ENCODE measurements at places on chromosomes 3 and 15.

GRCh38 chr15:33022629-33023028 lies 171.9 kb downstream of the FMN1 start:
- peak; percentile 65 for DNase-seq

- DNase-seq: no peak
Observed at GRCh38 chr3:153853163-153853562, 268.0 kb upstream of the ARHGEF26 start.

DNA sequence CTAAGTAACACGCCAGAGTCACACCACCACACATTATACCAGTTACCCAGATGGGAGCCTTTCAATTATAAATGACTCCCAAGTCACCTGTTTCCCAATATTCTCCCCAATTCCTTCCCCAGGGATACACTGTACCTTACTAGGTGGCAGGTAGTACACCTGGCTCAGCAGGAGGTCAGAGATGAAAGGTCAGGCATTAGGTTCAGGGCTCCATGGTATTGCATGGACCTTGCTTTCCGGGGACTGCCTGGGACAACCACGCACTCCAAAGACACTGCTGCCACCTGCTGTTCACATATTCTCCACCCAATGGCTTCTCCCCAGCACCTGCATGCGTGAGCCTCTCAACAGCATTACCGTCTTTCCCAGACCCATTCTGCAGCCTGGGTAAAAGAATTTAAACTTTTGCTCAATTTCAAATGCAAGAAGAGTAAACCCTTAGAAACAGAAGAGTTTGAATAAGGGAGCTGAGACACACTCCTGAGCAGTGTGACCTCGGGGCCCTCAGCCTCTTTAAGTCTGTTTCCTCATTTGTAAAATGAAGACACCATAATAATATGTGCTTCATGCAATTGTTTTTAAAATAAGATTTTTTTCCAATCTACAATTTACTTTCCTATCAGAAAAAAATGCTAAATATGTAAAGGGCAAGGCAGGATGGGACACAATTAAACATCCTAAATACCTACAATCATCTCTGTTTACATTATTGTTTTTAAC lies 28.0 kb upstream of the LACTB start:
- peak; percentile 72 for DNase-seq

DNA sequence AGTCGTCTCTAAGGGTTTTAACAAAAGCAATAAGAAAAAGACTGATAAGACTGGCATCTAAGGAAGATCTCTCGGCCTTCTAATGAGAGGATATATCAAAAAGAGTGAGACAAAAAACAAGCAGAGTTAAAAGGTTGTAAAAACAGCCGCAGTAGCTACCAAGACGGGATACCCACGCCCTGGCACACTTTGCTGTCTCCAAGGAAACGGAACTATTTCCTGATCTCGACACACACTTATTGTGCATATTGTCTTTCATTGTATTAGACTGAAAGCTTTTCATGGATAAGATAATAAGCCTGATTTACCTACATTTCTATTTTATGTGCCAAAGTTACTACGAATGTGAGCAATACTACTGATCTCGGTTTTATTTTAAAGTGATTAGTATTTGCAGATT lies 161.5 kb upstream of the MCTP2 start:
- DNase-seq: no peak

DNA sequence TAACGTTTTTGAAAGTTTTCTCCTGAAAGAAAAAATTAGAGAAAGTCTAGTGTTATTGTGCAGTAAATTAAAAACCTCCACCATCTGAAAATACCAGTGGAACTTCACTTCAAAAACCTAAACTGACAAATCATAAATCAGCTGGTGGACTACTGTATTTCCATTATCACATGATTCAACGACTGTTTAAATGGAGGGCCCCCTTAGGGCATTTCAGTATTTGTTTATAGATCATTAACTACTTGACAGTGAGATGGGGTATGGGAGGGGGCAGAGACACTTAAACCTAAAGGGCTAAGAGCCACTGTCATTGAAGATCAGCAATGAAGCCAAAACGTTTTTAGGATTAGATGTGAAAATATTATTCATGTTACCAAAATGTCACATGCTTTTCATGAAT lies 8.8 kb upstream of the C15orf61 start:
- DNase-seq: no peak

- DNase-seq: no peak
Observed at GRCh38 chr15:50055750-50056157, 63.3 kb downstream of the ATP8B4 start.

DNA sequence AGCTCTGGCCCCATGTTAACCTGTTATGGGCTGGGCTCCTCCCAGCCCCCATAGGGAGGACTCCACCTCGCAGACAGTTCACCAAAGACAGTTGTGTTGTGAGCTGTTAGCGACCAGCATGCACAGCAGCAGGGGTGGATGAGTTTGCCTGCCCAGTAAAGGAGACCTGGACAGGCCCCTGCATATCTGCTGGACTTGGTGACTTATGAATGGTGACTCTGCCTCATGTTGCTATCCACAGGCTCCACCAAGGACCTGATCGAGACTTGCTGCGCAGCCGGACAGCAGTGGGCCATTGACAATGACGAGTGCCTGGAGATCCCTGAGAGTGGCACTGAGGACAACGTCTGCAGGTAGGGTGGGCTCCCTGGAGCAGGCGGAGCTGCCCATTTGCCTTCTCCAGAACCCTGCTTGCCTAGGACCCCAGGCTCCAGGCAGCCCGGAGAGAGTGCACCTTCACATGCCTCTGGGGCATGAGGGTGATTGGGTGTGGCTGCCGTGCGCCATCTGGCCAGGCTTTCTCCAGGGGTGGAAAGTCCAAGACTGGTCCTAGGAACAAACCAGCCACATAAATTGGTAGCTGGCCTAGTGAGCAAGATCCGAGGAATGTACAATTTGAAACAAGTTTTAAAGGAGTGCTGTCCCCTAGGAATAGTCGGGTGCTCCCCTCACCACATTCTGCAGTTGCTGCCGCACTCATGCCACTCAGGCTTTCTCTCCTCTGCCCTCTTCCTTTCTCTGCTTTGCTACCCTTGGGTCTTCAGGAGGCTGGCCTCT lies 59.1 kb downstream of the FBLN2 start:
- DNase-seq: no peak

DNA sequence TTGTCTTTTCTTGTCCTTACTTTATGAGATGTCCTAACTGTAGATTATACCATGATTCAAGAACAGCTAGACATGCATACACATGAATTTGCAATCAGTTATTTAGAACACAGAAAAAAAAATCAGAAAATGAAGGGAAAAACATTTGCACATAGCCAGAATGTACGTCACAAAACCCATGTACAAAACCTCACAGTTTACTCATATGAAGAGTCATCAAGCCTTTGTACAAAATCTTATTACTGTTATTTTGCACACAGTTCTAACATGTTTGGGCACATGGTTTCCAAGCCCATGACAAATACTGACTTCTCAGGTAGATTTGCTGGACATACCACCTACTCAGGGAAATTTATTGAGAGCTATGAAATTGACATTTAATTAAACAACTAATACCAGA lies 48.2 kb downstream of the MAP3K13 start:
- DNase-seq: no peak

DNA sequence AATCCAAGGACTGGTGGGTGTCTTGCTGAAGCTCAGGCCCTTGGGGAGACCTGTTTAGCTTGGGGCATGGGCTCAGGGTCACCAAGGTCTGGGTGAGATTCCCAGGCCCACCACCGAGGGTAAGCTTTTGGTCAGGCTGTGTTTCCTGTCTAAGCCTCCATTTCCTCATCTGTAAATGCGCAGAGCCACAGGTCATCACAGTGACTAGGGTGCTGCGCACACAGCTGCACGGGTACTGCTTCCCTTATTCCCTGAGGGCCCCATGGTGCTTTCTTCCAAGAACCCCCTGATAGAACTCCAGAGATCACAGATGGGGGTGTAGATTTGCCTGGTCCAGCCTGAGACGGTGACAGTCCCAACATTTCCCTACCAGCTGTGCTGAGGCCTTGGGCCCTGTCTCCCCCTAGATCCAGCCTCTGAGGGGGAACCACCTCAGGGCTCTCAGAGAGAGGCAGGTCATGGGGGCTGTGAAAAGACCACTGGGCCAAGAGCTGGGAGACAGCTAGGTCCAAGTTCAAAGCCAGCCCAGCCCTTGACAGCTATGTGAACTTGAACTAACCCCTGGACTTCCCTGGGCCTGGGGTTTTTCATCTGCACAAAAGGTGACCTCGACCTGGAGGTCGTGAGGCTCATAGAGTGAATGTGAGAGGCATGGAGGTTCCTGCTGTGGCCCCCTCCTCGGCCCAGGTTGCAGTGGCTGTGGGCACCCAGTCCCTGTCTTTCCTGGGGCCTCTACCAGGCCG lies 60.7 kb downstream of the SEMA3G start:
- DNase-seq: no peak

DNA sequence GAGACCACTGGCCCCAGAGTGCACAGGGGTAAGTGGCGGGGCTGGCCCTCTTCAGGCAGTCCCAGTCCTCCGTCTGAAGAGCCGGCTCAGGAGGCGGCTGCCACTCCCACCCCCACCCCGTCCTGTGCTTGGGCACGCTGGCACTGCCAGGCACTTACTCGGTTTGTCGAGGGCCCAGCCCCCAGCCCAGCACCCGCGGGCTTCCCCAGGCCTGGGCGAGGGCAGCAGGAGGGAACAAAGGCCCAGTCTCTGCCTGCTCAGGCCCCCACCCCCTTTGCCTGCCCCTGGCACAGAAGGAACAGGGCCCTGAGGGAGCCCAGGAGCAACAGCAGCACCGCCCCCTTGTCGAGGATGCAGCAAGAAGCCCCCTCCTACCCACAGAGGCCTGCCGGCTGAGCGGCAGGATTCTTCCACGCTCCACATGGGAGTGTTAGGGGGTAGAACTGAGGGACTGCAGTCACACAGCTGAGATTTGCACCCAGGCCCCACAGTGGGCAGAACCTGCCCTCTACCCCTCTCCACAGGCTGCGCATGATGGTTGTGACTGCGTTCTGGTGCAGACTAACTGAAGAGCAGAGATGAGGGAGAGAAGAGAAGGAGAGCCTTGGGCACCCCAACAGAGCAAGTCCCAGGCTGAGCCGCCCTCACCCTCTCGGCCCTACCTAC lies 8.9 kb downstream of the DUSP7 start:
- DNase-seq: peak; percentile 61

DNA sequence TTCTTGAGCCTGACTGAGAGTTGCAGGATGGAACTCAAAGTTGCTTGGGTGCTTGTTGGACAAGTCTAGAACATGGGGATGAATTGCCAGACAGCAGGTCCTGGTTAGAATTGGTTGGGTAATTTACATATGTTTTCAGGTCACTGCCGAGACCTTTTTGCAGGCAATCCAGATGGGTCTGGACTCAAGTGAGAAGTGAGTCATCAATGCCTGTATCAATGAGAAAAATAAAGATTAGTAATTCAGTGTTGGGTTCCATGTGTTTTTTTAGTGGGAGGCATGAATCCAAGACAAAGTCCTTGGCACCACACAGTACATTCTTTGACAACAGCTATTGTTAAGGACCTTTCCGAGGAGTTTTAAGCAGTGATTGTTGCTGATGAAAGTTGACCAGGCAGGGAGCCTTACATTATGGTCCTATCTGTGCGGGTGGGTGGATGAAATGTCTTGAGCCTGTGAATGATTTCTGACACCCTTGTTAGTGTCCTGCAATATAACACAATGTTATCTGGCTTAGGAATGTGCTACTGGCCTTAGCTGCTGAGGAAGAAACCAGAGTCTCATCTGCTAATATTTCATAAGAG lies 77.7 kb downstream of the CRYGS start:
- no peak for DNase-seq

GRCh38 chr3:134754768-134755559 lies 40.1 kb upstream of the EPHB1 start:
- peak; percentile 55 for DNase-seq

DNA sequence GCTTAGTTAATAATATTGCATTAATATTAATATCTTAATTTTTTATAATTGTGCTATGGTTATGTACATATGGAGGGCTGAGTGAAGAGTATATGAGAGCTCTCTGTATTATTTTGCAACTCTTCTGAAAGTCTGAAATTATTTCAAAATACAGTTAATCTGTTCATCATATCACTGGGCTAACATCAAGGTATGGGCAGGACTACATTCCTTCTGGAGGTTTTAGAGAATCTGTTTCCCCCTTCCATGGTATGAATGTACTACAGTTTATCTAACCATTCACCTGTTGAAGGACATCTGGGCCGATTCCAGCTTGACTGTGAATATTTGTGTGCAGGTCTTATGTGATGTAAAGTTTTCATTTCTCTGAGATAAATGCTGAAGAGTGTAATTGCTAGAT lies 5.1 kb downstream of the IL20RB start:
- DNase-seq: no peak

DNA sequence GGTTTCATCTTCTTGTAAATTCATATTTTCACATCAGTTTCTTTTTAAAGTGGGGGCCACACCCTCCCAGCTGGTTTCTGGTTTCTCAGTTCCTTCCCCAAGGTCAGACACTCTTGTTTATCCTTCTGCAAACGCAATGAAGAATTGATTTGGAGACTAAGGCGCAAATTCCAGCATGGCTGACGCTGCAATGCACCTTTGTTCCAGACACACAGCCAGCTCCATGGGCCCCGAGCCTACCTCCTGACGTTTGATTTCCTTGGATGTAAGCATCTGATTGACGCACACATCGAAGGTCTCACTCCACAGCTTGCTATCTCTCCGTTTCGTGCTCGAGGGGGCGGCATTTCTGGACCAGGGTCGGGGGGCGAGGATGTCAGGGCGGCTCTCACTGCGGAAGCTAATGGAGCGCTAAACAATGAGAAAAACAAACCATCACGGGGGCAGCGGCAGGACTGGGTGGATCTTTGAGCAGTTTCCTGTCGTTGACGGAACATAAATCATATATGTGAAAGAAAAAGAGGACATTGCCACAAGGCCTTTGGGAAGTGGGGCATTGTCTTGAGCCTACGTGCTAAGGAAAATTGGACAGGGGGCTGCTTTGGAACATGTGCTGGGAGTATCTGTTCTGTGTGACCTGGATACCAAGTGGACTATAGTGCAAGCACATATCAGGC lies 46.9 kb downstream of the ARHGEF3 start:
- DNase-seq: no peak

GRCh38 chr15:70053716-70054229 lies 43.9 kb downstream of the TLE3 start:
- DNase-seq: no peak

GRCh38 chr3:129182390-129183185 lies 1.1 kb downstream of the CNBP start:
- DNase-seq: peak; percentile 52

DNA sequence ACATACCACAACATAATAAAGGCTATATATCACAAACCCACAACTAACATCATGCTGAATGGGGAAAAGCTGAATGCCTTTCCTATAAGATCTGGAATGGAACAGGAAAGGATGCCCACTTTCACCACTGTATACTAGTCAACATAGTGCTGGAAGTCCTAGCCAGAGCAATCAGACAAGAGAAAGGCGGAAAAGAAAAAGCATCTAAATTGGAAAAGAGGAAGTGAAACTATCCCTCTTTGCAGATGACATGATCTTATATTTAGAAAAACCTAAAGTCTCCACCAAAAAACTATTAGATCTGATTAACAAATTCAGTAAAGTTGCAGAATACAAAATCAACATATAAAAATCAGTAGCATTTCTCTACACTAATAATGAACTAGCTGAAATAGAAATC lies 14.6 kb upstream of the PIK3CA start:
- DNase-seq: no peak

DNA sequence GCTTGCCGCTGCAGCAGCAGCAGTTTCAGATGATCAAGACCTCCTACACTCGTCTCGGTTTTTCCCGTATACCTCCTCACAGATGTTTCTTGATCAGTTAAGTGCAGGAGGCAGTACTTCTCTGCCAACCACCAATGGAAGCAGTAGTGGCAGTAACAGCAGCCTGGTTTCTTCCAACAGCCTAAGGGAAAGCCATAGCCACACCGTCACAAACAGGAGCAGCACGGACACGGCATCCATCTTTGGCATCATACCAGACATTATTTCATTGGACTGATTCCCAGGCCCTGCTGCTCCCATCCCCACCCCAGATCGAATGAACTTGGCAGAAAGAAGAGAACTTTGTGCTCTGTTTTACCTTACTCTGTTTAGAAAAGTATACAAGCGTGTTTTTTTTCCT lies 17.6 kb downstream of the CALML4 start:
- DNase-seq: peak; percentile 81

Measured in fibroblast of skin of scalp (primary cell).